Activated T-cell treated with anti-CD3 and anti-CD28 coated beads, Interleukin-2, amount 50 U/mL, for 72 hours (primary cell): ENCODE measurements at places on chromosomes 1 and 21. TPM values are rescaled to one million over a fixed set of nuclear protein-coding genes. Genes with fewer than 3 reads are reported as not detected.

GRCh38 chr1:153387785-153388184, 3.1 kb downstream of the S100A8 start:
- no peak for DNase-seq
- no peaks in the 10 kb centered on the region for H3K36me3 ChIP-seq
- H3K4me3 ChIP-seq, result no peak overlapping the region

GRCh38 chr1:4068076-4068475, 168.0 kb upstream of the C1orf174 start:
- peaks cover 8% of the 10 kb centered on the region for H3K27me3 ChIP-seq
- H3K4me1 ChIP-seq, result no peaks in the 10 kb centered on the region
- no peaks in the 10 kb centered on the region for H3K36me3 ChIP-seq
- H3K27ac ChIP-seq, result no peak overlapping the region

SDE2 gene
- 24.0 TPM for total RNA-seq

GBP3 gene
- total RNA-seq, result 9.0 TPM

DNA sequence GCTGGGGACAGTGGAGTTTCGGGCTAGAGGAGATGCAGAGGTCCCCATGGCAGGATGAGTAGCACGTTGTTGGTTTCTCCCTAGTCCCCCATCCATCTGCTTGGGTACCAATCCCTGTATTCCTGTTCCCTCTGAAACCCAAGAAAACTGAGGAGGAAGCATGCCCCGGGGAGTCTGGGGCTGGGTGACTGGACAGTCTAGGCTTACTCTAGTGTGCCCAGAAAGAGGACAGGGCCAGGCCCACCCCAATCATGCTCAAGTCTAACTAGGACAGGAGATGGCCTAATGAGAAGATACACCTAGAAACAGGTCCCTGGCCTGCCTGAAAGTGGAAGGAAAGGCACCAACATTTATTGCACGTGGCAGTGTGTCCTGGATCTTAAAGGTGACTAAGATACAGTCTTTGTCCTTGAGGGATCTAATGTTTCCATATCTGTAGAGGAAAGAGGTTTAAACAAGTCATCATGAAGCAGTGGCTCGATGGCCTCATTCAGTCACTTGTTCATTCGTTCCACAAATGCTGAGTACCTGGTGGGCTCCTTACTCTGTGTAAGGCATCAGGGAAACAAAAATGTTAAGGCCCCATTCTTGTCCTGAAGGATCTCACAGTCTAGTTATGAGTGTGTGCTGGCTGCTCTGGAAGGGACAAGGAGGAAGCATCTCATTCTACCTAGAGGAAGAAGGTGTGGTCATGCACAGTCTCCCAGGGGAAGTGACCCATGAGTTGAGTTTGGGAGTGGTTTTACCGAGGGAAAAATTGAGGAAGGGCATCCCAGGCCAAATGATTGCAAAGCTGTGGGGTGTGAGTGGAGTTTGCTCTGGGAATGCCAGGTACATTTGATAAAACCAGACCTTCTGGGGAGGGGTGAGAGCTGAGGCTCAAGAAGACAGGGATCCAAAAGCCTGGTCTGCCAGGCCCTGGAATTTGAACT, 10.0 kb downstream of the CDK18 start:
- no peak overlapping the region for H3K27ac ChIP-seq
- DNase-seq, result no peak
- H3K27me3 ChIP-seq, result no peaks in the 10 kb centered on the region
- no peaks in the 10 kb centered on the region for H3K36me3 ChIP-seq
- no peaks in the 10 kb centered on the region for H3K4me1 ChIP-seq

GRCh38 chr1:175367039-175367758, 174.6 kb upstream of the KIAA0040 start:
- H3K4me1 ChIP-seq, result peaks cover 10% of the 10 kb centered on the region
- H3K4me3 ChIP-seq, result no peak overlapping the region
- no peak for DNase-seq

GRCh38 chr1:223421025-223421424, 27.8 kb downstream of the CCDC185 start:
- no peak for DNase-seq
- H3K27ac ChIP-seq, result no peak overlapping the region
- no peaks in the 10 kb centered on the region for H3K36me3 ChIP-seq
